K562 (cell line): ENCODE measurements at places on chromosomes 11 and 22. TPM values are rescaled to one million over a fixed set of nuclear protein-coding genes. Genes with fewer than 3 reads are reported as not detected.

DNA sequence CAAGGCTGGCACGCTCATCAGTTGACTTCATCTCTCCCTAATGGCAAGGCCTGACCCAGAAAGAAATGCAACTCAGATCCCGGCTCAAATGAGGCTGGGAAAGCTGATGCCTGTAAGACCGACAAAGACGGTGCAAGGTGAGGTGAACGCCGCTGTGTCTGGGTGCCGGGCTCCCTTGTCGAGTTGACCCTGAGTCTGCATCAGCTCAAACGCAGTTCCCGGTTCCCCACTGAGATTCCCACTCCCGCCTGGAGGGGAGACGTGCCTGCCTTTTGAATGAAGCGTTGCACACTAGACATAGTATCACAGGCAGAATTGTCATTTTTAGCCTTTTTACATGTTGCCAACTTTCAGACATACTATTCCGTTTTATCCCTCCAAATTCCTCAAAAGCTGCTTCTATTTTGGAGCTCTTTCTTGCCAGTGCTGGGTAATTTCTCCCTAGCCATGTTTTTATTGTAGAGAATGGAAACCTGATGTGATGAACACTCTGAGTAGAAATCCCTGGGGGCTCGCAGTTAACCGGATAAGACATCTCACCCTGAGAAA, 831 bp upstream of the TP53AIP1 start:
- no peak for DNase-seq

GRCh38 chr11:16946477-16947282, 67.5 kb downstream of the PLEKHA7 start:
- no peak for DNase-seq

APOL4 gene
- 8.9 and 9.8 TPM in 2 replicates for total RNA-seq

SCGB1A1 gene
- total RNA-seq: 0.55 and 1.1 TPM in 2 replicates

- DNase-seq: peak; percentile 82
These were observed 1.5 kb downstream of the MIAT start for GRCh38 chr22:26658671-26659478.

MGAT3 gene
- 11.4 and 11.5 TPM in 2 replicates for total RNA-seq

DNA sequence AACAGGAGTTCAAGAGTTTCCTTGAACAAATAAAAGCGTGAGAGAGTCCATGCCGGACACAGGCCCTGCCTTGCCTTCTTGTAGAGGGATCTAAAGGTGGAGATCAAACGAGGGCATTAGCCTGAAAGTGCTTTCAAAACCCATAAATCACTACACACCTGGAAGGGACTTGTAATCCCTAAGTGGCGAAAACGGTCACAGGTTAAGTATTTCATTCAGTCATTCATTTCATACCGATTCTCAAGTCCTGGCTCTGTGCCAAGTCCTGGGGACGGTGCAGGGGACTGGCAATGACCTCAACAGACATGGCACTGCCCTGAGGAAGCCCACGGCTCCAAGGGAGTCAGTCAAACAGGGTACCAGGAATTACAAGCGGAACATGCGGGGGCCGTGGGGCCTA, 26.6 kb downstream of the ELFN2 start:
- no peak for DNase-seq

- DNase-seq: peak; percentile 16
These were observed 53.8 kb upstream of the CHRM4 start for GRCh38 chr11:46445192-46445919.

DNA sequence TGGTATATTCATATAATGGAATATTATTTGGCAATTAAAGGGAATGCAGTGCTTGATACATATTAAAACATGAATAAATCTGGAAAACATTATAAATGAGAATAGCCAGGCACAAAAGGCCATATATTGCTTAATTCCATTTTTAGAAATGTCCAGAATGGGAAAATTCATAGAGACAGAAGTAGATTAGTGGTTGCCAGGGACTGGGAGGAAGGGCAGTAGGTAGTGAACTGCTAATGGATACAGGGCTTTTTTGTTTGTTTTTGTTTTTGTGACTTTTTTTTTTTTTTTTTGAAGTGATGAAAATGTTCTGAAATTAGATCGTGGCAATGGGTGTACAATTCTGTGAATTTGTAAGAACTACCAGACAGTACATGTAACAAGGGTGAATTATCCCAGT, 86.1 kb downstream of the YAP1 start:
- no peak for DNase-seq

GRCh38 chr11:72030472-72031045, 31.9 kb downstream of the IL18BP start:
- no peak for DNase-seq

OR10D3 gene
- 1.7 and 2.8 TPM in 2 replicates for total RNA-seq

DNA sequence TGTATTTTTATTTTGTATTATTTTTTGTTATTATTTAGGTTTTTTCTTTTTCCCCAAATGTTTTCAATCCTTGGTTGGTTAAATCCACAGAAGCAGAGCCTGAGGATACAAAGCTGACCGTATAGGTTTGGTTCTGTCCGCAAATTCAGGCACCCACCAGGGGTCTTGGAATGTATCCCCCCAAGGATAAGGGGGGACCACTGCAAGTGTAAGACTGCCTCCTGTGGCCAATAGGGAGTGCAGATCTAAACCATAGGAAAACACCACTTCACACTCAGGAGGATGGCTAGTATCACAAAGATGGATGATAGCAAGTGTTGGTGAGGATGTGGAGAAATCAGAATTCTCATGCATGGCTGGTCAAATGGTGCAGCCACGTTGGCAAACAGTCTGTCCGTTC, 20.0 kb downstream of the CPT1A start:
- DNase-seq: peak; percentile 27

DNA sequence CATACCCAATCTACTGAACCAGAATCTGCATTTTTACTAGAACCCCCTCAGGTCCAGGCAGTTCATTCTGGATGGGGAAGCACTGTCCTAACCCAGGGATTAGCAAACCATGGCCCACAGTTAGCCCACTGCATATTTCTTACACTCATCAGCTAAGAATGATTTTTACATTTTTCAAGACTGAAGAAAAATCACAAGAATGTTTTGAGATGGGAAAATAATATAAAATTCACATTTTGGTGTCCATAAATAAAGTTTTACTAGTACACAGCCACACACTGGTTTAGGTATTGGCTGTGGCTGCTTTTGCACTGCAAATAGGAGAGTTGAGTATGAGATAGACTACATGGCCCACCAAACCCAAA, 59.4 kb downstream of the PPFIBP2 start:
- DNase-seq: no peak

DNA sequence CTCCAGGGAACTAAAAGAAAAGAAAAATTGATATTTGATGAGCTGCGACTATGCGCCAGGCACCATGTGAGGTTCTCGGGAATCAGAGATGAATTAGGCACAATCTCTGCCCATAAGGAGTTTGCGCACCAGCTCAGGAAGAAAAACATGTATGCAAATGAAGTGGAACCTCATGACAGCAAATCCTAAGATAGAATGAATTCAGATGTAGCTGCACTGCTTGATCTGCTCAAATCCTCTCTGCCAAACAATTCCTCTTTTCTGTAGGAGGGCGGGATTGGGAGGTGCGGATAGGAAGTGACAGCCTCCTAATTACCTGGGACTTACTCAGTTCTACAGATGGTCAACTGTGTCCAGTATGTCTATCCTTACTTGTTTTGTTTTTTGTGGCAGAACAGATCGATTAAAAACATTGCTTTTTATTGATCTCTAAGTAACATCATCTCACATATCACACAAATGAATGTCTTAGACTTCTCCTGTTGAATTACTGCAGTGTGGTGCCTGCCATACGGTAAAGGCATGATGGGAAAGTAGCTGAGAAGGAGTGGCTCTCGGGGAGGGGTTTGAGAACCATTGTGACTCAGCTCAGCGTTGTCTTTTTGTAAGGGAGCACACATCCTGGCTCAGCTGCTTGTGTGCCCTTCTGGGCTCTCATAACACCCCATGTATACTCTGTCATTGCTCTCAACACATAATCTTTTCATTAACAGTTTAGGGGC, 13.9 kb downstream of the CRTAM start:
- no peak for DNase-seq

- DNase-seq: no peak
These were observed 8.6 kb upstream of the UPB1 start for GRCh38 chr22:24486501-24486921.

- DNase-seq: no peak
These were observed 84.5 kb downstream of the DSCAML1 start for GRCh38 chr11:117712530-117712929.

- DNase-seq: no peak
These were observed 80.3 kb downstream of the CASP12 start for GRCh38 chr11:104817973-104818372.

OR56A4 gene
- total RNA-seq: not detected in 2 replicates

DNA sequence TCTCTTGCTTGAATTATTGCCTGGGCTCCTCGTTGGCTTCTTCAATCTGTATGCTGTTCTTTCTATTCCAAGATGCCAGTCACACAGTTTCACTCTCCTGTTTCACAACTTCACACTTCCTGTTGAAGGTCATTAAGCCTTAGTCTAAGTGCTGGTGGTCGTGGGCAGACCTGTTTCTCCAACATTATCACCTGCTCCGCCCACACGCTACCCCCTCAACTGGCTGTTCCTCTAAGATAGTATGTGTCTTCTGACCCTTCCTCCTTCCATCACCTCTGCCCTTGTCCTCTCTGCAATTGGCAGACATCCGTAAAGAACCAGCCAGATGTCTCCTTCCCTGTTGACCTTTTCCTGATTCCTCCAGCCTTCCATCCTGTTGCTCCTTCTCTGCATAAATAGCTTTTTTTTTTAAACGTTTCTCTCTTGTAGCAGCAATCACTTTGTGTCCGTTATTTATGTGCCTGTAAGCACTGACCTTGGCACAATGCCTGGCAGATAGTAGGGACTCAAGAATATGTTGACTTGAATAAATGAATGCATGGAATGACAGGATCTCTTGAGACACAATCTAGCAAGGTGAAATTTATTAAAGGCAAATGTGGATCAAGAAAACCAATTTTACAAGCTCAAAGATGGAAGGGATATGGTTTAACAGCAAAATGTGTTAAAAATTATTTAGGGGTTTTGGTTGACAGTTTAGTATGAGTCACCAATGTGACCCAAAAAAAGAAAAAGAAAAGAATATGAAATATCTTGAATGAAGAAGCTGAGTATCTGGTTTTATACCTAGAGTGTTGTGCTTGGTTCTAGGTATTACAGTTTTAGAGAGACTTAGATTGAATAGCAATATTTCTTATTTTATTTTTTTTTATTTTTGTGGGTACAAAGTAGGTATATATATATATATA, 12.6 kb downstream of the DIXDC1 start:
- no peak for DNase-seq

GRCh38 chr22:38740754-38741153, 15.0 kb downstream of the SUN2 start:
- no peak for DNase-seq

RIBC2 gene
- total RNA-seq: not detected in 2 replicates

- DNase-seq: peak; percentile 83
These were observed 83.1 kb downstream of the MN1 start for GRCh38 chr22:27718186-27719035.

DNA sequence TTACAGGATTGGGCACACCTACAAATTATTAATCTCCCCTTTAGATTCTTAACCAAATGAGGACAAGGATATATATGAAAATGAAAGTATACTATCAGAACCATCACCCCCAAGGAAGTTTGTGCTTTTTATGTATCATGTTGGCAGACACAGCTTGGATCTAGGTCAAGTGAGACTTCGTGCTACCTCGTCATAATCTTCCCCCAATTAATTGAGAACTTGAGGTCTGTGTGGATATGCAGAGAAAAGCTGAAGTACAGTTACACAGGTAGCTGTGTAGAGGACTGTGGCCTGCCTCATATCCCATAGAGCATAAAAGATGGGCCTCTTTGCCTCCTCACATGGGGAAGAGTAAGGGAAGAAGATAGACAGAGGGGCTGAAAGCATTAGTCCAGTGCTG, 45.6 kb downstream of the DNHD1 start:
- DNase-seq: no peak

CSNK2A3 gene
- 0.33 and 0.60 TPM in 2 replicates for total RNA-seq

- DNase-seq: no peak
These were observed 80.8 kb downstream of the GRK3 start for GRCh38 chr22:25645266-25645665.

DNA sequence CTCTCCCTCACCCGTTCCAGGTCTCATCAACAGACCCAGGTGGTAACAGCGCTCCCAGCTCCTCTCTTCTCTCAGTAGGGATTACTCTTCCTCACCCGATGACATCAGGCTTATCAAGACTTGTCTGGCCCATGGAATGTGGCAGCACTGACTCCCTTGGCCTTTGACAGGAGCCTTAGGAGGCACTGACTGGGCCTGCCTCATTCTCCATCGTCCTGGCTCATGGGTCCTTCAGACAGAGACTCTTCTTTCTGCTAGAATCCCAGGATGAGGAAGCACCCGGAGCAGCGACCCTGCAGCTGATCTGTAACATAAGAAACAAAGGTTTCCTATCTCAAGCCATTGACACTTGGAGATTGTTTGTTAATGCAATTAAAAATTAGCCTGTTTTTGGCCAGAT, 1063.6 kb downstream of the TBC1D22A start:
- no peak for DNase-seq

DNA sequence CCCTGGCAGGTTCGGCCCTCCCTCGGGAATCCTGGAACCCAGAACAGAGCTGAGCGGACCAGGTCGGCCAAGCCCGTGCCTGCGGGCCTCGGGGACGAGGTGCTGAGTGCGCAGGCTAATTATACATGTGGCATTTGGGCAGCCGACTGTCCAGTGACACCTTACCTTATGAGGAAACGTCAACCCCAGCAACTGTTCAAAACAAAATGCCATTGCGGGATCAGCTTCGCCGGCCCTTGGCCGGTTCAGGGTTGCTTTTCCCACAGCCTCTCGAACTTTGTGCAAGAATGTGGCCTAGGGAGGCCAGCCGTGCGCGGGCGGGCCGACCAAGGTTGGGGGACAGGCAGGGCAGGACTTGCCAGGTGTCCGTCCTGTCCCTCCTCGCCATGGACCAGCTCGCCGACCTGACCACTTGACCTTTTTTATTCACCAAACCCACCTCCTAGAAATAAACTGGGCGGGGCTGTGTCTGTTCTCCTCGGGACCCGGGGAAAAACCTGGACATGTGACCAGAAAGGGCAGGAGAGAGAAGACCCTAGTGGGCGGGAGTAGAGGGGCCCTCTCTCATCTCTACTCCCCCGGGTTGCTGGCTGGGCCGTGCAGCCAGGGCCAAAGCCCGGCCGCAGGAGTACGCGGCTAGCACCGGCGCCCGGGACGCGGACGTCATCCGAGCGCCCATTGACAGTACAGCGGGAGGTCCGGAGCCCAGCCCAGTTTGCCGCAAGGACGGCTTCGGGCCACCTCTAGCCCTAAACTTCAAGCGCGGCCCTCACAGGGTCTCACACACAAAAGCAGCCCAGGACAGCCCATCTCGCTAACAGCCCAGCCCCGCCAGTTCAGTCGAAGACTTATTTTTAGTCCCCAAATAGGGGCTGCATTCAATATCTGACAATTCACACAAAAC, 134.3 kb upstream of the C11orf58 start:
- peak; percentile 60 for DNase-seq

GRCh38 chr11:98260983-98261382, 759.8 kb upstream of the CNTN5 start:
- no peak for DNase-seq

DNA sequence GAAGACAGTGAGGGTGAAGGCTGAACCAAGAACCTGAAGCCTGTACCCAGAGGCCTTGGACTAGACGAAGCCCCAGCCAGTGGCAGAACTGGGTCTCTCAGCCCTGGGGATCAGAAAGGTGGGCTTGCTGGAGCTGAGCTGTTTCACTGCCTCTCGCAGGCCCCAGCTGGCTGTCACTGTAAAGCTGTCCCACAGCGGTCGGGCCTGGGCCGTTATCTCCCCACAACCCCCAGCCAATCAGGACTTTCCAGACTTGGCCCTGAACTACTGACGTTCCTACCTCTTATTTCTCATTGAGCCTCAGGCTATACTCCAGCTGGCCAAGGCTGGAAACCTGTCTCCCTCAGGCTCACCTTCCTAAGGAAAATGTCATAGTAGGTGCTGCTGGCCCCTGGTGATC, 4.1 kb downstream of the PPP1CA start:
- DNase-seq: peak; percentile 60

- DNase-seq: no peak
These were observed 27.1 kb upstream of the MRGPRX2 start for GRCh38 chr11:19087658-19088057.
